ENCODE measurements at places on chromosomes 5 and 9. TPM values are rescaled to one million over a fixed set of nuclear protein-coding genes. Genes with fewer than 3 reads are reported as not detected.

RNF183 gene
- total RNA-seq = not detected

FRMPD1 gene
- total RNA-seq = not detected

GLRA1 gene
- not detected for total RNA-seq

PDE8B gene
- total RNA-seq = 0.26 TPM

ELOVL7 gene
- under 0.01 TPM for total RNA-seq

OR1J2 gene
- total RNA-seq = 0.33 TPM

DPYSL3 gene
- total RNA-seq = 135 TPM

PCDHGB6 gene
- 4.3 TPM for total RNA-seq

INSL4 gene
- not detected for total RNA-seq

PLCXD3 gene
- total RNA-seq = 1.3 TPM

PCDHB5 gene
- 2.8 TPM for total RNA-seq

SLC6A7 gene
- not detected for total RNA-seq

MCC gene
- total RNA-seq = 41.3 TPM

CCNO gene
- total RNA-seq = not detected

TCF7 gene
- total RNA-seq = 3.1 TPM

SCAI gene
- total RNA-seq = 9.7 TPM

NTMT1 gene
- 33.1 TPM for total RNA-seq

MYOZ3 gene
- 0.77 TPM for total RNA-seq

IL5 gene
- total RNA-seq = not detected

CATSPER3 gene
- under 0.01 TPM for total RNA-seq

BRINP1 gene
- 0.33 TPM for total RNA-seq

FOXD4L3 gene
- total RNA-seq = not detected

TAF1L gene
- under 0.01 TPM for total RNA-seq

SCGB3A2 gene
- not detected for total RNA-seq

RORB gene
- total RNA-seq = 2.1 TPM

CSF1R gene
- not detected for total RNA-seq

SLC31A2 gene
- 12.6 TPM for total RNA-seq

OBP2A gene
- total RNA-seq = not detected
